DMS79 (cell line): ENCODE measurements at places on chromosomes 3 and 15.

DNA sequence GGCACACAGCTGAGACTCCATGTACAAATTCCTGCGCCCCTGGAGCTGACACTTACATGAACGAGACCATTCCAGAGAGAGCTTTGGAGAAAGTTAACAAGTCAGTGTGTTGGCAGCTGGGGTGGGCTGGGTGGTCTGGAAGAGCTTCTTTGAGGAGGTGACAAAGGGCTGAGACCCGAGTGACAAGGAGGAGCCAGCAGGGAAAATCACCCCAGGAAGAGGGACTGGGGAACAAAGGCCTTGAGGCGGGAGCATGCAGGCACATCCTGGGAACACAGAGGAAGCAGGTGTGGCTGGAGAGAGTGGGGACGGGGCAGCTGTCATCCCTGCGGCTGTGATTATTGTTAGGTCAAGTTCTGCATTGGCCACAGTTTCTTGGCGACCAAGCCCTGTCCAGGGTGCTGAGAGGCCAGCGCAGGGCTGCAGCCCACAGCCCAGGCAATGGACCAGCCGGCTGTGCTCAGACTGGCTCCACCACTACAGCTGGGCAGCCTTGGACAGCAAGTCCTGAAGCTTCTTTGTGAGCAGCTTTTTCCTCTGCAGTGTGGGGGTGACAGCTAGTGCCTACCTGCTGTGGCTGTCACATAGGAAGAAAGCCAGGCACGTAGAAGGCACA lies 34.2 kb upstream of the PRR23E start:
- no peak for DNase-seq

GRCh38 chr15:94272251-94272898 lies 41.0 kb downstream of the MCTP2 start:
- no peak for DNase-seq

DNA sequence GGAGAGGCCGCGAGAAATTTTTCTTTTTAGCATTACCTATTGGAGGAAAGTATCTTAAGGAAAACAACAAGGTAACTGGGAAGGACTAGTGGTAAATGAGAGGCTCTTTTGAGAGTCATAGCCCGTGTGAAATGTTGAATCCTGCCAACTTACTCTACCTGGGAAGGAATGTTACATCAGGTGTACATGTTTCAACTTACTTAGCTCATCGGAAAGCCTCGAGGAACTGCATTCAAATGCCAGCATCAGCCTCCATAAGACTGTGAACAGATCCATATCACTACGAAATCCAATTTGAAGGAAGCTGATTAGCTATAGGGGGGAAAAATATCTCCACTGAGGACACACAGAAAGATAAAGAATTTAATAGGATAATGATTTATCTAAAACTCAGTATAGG lies 72.3 kb upstream of the PDZRN3 start:
- DNase-seq: no peak

- no peak for DNase-seq
These were observed 43.2 kb upstream of the EPHB1 start for GRCh38 chr3:134751831-134752230.

DNA sequence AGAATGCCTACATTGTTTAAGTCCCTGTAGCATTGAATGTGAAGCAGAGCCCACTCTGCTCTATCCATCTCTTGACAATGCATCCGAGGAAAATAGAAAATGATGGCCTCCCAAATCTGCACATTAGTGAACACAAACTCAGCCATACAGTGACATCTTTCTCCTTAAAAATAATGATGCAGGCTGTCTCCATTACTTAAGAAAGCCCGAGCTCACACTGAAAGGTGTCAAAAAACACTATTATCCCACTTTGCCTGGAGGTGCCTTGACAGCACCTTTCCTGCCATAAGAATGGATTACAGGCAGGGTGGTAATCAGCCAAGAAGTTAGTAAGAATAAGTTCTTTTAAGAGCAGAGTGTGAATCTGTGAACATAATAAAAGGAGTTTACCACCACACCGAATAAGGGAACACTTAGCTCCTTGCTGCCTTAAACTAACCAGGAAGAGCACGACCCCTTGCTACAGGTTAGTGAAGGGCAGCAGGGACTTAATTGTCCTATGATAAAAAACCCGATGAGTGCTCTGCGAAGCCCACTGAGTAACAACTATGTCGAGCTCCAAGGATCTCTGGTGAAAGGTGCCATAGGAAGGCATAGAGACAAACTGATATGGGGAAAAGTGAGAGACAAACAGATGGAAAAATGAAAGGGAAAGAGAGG lies 123.2 kb upstream of the TUSC7 start:
- no peak for DNase-seq

- no peak for DNase-seq
These were observed 346.7 kb upstream of the TGFBR2 start for GRCh38 chr3:30259730-30260129.

GRCh38 chr3:27540231-27540630 lies 56.0 kb upstream of the SLC4A7 start:
- DNase-seq: no peak

GRCh38 chr3:102745881-102746280 lies 311.1 kb downstream of the ZPLD1 start:
- DNase-seq: no peak

GRCh38 chr3:61714225-61714624 lies 152.9 kb downstream of the PTPRG start:
- no peak for DNase-seq

DNA sequence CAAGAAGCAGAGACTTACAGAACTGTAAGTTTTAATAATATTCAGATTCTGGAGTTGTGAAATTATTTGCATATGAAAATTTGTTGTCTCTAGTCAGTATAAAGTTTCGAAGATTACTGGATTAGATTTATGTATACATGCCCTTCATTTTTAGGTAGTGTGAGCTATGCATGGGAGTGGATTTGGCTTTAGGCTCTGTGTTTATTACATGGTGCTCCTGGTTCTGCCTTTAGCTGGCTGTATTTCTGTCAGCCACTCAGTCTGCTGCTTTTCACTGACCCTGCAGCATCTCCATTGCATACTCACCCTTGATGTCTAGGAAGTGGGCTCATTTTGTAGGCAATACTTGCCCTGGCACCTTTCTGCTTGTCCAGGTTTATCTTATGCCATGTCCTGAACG lies 147.5 kb upstream of the LRRFIP2 start:
- DNase-seq: no peak

- no peak for DNase-seq
These were observed 1.4 kb upstream of the TRIM69 start for GRCh38 chr15:44734839-44735481.

DNA sequence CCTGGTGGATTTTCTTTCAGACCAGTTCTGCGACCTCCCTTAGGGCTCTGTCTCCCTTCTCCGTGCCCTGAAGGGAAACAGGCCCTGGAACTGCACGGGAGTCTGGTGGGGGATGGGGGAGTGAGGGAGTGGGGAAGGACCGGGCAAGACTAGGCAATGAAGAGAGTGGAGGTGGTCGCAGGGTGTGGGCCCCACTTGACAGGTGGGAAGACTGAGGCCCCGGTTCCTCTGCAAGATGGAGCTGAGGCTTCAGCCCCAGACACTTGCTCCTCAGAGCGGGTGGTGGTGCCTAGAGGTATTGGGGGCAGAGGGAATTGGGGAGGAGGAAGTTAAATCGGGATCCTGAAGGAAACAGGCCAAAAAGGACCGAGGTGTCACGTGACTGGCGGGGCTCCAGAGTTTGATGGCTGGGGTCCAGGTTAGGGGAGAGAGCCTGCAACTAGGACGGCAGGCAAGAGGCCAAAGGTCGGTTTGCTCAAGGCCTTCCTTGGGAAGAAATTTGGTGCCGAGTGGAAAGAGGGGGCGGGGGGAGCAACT lies 597 bp upstream of the CAMK1 start:
- DNase-seq: no peak

DNA sequence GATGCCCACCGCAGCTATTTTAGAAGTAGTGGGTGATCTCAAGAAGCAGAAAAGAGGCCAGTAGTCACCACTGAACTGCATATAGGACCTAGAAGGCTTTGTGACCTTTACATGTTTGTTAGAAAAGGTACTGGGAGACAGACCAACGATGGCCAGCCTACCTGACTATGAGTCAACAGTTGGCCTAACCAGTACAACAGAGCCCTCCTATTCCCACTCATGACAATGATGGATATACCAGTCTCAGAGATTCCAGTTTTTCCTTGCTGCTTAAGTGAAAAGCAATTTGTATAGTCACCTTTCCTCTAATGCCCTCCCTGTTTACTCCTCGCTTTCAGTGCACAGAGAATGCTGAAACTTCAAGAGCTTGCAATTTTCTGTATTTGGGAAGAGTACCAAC lies 86.6 kb upstream of the PPIB start:
- DNase-seq: no peak

GRCh38 chr15:97729270-97729669 lies 231.2 kb upstream of the ARRDC4 start:
- no peak for DNase-seq

DNA sequence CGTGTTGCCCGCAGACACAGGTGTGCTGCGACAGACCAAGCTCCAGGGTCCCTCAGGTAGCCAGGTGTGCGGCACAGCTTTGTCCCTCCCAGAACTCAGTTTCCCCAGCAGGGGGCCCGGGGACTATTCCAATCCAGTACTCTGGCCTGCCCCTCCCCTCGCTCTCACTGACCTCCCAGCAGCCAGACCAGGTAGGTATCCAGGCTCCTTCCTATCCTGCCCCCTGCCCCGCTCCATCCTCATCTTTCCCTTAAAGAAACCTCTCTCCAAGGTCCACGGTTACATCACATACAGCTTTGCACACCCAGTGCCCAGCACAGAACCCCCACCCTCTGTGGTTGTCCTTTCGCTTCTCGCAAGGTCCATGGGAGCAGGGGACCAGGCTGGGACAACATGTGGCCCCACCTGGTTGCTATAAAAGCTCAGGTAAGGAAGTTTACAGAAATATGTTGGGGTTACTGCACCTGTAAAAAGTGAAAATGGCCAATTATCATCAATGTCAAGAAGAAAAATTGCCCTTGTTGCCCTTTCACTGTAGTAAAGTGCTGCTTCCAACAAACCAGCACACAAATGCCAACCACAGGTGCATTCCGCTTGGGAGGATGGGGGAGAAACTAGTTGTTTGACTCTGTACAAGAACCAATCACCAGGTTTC lies 7.3 kb upstream of the CYP11A1 start:
- no peak for DNase-seq

GRCh38 chr15:51038162-51038973 lies 56.3 kb downstream of the TNFAIP8L3 start:
- DNase-seq: no peak

DNA sequence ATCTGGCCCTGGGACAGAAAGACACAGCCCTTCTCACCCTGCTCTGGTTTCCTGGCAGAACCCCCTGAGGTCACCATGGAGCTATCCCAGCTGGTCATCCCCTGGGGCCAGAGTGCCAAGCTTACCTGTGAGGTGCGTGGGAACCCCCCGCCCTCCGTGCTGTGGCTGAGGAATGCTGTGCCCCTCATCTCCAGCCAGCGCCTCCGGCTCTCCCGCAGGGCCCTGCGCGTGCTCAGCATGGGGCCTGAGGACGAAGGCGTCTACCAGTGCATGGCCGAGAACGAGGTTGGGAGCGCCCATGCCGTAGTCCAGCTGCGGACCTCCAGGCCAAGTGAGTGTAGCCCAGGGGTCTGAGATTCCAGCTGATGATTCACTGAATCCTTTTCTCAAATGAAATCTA lies 61.7 kb downstream of the BOC start:
- DNase-seq: no peak

DNA sequence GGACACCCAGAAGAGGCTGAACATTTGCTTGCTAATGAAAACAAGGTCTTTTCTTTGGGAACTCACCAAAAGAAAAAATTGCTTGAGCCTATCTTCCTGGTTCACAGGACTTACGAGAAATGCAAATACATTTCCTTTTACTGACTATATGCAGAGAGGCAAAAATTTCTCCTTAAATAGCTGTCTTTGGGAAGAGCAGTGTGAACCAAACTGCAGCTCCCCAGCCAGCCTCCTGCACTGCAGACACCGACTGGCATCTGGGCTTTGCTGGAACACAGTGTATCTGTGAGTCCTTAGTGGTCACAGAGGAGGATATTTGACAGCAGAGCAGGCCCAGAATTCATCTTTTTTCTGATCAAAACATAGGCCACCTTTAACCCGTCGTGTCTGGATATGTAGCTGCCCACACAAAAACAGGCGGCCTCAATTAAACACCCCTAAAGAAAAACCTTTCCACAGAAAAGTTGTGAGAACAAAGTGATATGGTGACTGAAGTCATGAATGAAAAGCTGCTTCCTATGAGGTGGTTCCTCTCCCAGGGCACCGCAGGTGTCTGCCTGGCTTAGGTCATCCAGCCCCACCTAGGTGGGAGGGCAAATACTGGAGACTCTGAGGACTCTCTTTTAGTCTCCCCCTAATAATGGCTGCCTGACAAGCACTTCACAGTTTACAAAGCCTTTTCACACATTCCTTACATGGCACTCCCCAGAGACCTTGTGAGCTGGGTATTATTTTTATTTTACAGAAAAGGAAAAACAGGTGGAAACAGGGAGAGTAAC lies 46.1 kb upstream of the TMEM158 start:
- no peak for DNase-seq

GRCh38 chr3:194274424-194275085 lies 76.6 kb downstream of the CPN2 start:
- DNase-seq: no peak

DNA sequence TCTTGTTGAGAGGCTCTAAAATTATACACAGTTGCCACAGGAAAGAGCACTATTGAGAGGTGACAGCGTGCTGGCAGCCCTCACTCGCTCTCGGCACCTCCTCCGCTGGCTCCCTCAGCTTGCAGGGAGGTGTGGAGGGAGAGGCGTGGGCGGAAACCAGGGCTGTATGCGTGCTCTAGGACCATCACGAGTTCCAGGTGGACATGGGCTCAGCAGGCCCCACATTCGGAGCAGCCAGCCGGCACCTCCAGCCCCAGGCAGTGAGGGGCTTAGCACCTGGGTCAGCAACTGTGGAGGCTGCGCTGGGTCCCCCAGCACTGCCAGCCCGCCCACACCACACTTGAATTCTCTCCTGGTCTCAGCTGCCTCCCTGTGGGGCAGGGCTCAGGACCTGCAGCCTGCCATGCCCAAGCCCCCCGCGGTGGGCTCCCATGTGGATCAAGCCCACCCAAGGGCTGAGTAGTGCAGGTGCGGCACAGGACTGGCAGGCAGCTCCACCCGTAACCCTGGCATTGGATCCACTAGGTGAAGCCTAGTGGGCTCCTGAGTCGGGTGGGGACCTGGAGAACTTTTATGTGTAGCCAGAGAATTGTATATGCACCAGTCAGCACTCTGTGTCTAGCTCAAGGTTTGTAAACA lies 460.6 kb upstream of the ALCAM start:
- no peak for DNase-seq

GRCh38 chr3:37967260-37967881 lies 23.2 kb upstream of the VILL start:
- DNase-seq: no peak
